GM04503 (cell line): ENCODE measurements at places on chromosomes 13 and 19.
A peak's percentile ranks its signal among the peaks of the same experiment; 100 is the strongest.

DNA sequence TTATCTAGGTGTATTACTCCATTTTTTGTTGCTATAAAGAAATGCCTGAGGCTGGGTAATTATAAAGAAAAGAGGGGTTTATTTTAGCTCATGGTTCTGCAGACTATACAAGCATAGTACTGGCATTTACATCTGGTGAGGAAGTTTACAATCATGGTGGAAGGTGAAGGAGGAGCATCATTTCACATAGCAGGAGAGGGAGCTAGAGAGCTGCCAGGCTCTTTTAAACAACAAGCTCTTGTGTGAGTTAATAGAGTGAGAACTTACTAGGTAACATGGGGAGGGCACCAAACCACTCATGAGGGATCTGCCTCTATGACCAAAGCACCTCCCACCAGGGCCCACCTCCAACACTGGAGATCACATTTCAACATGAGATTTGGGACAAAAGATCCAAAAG is 221.7 kb upstream of the GPC6 start:
- no peak for DNase-seq

- no peak for DNase-seq
Observed at GRCh38 chr19:5143471-5144411, 174.8 kb downstream of the KDM4B start.

DNA sequence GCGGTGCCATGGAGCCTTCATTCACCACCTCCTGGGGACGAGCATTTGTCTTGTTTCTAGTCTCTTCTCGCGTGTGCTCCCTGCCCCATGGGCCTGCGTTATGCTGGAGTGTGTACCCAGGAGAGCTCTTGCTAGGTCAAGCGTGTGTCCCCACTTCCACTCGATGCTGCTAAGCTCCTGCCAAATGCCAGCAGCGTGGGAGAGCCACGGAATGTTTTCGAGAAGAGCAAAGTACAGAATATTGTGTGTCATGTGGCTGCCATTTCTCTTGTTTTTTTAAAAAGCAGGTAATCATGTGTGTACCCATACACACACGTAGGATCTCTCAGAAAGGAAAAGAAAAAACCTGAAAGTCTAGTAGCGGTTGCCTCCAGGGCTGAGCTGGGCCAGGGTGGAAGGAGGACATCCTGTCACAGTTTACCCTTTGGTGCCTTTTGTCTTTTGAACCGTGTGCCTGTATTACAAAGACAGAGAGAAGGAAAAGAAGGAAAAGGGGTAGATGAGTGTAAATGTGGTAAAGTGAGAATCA is 28.6 kb downstream of the PAK4 start:
- no peak for DNase-seq

DNA sequence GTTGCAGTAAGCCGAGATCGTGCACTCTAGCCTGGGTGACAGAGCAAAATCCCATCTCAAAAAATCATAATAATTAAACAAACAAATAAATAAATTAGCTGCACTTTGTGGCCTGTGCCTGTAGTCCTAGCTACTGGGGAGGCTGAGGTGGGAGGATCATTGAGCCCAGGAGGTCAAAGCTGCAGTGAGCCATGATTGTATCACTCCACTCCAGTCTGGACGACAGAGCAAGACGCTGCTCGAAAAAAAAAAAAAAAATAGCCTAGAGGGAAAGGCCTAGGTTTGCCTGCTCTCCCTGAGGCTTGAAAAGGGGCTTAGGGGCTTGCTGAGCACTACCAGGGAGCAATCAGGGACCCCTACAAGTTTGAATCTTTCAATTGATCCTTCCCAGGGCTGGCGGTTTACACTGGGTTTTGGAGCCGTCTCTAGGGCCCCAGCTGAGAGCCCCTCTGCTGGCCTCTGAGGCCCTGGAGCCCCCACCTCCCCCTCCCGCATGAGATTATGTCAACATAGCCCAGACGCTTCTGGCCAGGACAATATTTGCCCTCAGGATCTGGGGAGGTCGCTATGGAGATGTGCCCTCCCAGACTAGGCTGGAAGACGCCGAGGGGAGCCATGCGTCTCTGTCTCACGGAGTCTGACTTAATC is 10.4 kb upstream of the GIPR start:
- no peak for DNase-seq

DNA sequence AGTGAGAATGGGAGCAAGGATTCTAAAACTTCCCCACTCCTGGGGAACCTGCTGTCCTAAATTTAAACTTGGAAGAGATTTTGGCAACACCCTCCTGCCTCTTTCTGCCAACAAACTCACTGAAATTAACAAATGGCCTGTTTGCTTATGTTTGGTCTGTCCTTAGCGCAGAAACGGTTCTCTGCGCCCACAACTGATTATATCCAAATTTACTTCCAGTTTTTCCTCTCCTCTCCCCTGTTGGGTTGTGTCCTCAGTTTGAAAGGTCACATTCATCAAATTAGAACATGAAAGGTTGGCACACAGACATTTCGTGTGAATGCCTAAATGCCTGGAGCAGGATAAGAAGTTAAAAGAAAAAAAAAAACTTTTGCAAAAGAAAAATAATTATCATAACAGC is 56.4 kb upstream of the MRI1 start:
- no peak for DNase-seq

DNA sequence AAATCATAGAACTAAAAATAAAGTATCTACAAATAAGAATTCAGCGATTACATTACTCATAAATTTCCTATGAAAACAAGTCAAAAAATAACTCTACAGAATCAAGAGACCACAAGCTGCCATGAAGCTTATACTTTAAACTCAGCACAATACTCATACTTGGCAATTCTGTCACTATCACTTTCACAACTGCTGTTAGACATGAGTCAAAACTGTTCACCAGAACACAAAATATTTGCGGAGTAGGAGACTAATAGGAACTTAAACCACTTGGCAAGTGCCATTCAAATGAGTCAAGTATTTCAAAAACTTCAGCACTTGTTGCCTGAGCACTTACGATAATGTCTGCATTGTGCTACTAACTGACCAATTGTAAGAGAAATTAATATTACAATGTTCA is 387.8 kb upstream of the GPC6 start:
- peak; percentile 83 for DNase-seq

DNA sequence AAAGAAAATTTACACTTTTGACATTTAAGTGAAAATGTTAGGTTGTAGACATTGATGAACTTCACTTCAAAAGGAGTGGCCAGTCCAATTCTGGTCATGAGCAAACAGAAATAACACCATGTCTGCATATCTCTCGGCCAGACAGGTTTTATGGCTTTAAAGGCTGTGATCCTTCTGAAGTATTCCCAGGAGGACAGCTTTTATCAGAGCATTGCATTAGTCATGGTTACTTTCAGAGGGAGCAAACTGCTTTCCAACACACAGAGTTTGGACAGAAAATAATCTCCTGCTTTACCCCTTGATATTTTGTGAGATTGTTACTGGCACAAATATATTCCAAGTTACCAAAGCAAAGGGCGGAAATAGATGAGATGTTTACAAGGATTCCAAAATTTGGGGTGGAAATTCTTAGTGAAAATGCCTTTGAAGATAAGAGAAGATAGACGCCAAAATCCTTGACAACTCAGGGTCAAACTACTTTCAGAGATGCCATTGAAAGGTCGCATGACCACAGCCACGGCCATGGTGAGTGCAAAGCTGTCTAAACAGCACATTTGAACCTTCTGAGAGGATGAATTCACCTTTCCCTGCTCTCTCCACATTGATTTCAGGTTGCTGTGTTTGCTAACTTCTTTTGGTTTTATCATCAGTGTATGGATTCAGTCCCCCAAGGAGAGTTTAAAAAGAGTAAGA is 584.5 kb upstream of the SGCG start:
- DNase-seq: no peak

DNA sequence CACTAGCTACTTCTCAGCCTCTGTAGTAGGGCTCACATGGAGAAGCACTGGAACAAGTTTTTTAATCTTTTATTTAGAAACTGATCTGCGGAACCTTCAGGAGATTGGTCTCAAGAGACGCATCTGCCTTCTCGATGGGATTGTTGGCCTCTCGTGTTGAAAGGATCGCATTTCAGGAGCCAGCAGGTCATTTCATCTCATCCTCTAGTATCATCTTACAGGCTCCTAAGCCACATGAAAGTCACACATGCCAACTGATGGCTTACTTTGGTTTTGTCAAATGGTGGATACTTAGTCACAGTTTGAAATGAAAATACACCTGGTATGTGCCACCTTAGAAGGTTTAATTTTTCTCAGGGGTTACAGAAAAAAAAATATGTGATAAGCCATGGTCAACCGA is 1703.6 kb downstream of the EFNB2 start:
- no peak for DNase-seq

- no peak for DNase-seq
Observed at GRCh38 chr19:2986951-2987524, 9.7 kb downstream of the TLE6 start.

DNA sequence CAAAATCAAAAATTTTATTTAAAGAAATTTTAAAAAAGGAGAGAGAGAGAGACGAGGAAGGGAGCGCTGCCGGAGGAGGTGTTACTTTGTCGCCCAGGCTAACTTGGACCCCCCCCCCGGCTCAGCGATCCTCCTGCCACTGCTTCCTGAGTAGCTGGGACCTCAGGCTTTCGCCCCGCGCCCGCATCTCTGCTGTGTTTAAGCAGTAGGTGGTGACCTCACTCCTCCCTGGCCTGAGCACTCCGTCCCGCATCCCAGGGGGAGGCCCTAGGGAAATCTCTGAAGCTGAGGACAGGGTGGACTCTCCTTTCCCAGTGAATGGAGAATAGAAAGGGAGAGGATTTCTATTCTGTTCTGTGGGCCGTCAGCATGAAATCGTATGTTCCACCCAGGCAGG is 485 bp upstream of the ZNF845 start:
- DNase-seq: peak; percentile 19

DNA sequence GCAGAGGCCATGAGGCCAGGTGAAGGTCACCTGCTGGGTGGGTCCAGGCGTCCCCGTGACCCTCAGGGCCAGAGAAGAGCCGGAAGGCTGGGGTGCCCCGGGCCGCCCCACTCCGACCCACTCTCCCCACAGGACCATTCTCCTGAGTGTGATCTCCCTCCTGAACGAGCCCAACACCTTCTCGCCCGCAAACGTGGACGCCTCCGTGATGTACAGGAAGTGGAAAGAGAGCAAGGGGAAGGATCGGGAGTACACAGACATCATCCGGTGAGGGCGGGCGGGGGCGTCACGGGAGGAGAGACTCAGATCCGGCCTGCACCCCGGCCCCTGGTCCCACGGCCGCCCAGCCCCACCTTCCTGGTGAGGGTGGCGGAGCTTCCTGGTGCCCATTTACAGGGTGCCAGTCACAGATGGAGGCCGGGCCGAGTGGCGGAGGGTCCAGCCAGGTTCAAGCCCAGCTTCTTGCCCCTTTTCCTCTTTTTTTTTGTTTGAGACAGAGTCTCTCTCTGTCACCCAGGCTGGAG is 5.4 kb downstream of the CDC34 start:
- DNase-seq: no peak

GRCh38 chr19:956766-957440 is 27.2 kb upstream of the WDR18 start:
- no peak for DNase-seq

- no peak for DNase-seq
Observed at GRCh38 chr13:97139691-97140090, 82.4 kb upstream of the MBNL2 start.

- DNase-seq: no peak
Observed at GRCh38 chr19:49613374-49613773, 22.4 kb downstream of the PRR12 start.

DNA sequence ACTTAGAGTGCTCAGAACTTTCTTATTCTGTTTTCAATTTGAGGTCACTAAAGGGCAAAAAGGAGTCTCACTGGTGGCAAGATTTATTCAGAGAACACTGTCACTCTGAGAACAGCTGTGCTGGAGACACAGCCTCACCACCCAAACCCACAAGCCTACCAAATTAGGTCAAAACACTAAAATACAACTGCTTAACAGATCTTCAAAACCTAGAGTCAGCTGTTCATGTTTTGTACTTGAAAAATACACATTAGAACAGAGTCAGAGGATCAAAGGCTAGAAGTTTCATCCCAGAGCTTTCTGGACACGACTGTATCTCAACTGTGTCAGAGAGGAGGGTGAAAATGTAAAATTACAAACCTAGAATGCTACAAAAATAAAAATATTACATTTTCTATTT is 89.3 kb downstream of the MIPEP start:
- no peak for DNase-seq

- DNase-seq: peak; percentile 80
Observed at GRCh38 chr19:45632468-45633196, 6.6 kb downstream of the EML2 start.

DNA sequence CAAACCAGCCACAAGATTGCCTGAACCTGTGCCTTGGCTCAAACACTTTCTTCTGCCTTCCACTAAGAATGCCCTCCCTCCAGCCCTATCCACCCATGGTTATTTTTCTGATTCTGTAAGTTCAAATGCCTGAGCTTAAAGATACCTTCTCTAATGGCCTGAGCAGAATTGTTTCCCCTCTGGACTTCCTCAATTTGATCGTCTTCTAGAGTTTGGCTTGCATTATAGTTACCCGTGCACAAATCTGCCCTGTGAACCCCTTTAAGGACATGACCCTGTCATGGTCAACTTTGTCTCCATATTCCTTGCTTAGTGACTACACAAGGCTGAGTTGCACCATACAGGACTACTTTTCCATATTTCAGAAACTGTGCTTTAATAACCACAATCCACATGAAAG is 481.0 kb downstream of the FOXO1 start:
- DNase-seq: no peak

GRCh38 chr13:110644892-110645521 is 29.7 kb downstream of the NAXD start:
- DNase-seq: no peak

DNA sequence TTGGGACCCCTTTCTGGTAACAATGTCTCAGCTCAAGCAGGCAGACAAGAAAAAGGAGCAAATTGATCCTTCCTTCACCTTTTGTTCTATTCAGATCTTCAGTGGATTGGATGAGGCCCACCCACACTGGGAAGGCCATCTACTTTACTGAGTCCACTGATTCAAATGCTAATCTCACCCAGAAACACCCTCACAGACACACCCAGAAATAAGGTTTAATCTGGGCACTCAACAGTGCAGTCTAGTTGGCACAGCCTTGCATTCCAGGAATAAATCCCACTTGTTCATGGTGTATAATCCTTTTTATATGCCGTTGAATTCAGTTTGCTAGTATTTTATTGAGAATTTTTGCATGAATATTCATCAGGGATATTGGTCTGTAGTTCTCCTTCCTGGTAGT is 148.4 kb downstream of the COG6 start:
- DNase-seq: no peak
